ENCODE measurements at places on chromosomes 4 and X.

GRCh38 chr4:160375772-160376452 lies 1273.0 kb downstream of the RAPGEF2 start:
- H3K36me3 ChIP-seq: no peaks in the 10 kb centered on the region
- DNase-seq: no peak

DNA sequence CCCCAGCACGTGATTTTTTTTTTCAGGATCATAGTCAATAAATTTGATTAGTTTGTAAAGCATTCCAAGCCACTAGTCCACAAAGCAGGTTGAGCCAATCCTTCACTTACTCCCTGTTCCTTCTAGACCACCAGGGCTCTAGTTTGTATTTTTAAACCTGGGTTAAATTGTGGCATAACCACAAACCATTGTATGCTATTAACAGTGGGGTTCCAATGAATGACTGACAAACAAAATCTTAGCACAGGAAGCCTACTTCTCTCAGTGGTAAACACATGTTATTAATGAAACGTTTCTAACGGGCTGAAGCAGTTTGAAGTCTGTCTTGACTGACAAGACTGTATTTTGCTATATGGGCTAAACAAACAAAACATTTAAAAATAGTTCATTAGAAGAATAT lies 48.6 kb upstream of the GYPA start:
- H3K36me3 ChIP-seq: no peaks in the 10 kb centered on the region
- H3K4me1 ChIP-seq: no peaks in the 10 kb centered on the region
- no peak overlapping the region for H3K4me3 ChIP-seq
- no peak for DNase-seq
- no peak overlapping the region for H3K27ac ChIP-seq
- H3K27me3 ChIP-seq: no peaks in the 10 kb centered on the region

DNA sequence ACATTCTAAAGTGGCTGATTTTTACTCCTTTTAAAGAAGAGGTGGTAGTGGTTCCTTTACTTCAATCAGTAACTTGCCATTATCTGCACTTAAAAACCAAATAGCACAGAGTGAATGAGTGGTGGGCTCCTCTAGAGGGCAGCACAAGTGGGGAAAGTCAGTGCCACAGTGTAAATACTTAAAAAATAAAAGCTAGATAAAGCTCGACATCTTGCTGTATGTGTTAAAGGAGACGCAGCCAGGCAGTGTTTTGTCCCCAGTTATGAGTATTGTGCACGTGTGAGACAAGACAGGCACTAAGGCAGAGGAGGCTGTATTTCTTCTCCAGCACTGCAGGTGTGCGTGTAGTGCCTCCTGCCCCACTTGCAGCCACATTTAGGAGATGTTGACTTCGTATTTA lies 24.6 kb downstream of the NAP1L5 start:
- H3K36me3 ChIP-seq: no peaks in the 10 kb centered on the region
- H3K4me3 ChIP-seq: no peak overlapping the region
- H3K4me1 ChIP-seq: no peaks in the 10 kb centered on the region
- DNase-seq: no peak
- no peak overlapping the region for H3K27ac ChIP-seq
- no peaks in the 10 kb centered on the region for H3K27me3 ChIP-seq

GRCh38 chrX:981791-982626 lies 230.4 kb downstream of the CRLF2 start:
- H3K36me3 ChIP-seq: no peaks in the 10 kb centered on the region
- H3K27ac ChIP-seq: no peak overlapping the region
- peaks cover 20% of the 10 kb centered on the region for H3K27me3 ChIP-seq
- no peak for DNase-seq
- H3K4me1 ChIP-seq: no peaks in the 10 kb centered on the region
- H3K4me3 ChIP-seq: no peak overlapping the region

GRCh38 chr4:40731792-40732245 lies 17.9 kb upstream of the NSUN7 start:
- H3K4me1 ChIP-seq: no peaks in the 10 kb centered on the region
- H3K36me3 ChIP-seq: no peaks in the 10 kb centered on the region
- H3K27me3 ChIP-seq: no peaks in the 10 kb centered on the region

All from breast epithelium (tissue), 4 donors.